Ammon's horn (tissue), 1 donor: ENCODE measurements at places on chromosomes 7 and 10.

- no peak for DNase-seq
Measured at GRCh38 chr10:37667736-37668135, 189.7 kb downstream of the ZNF248 start.

GRCh38 chr10:52483587-52483986 lies 169.5 kb downstream of the DKK1 start:
- no peak for DNase-seq

DNA sequence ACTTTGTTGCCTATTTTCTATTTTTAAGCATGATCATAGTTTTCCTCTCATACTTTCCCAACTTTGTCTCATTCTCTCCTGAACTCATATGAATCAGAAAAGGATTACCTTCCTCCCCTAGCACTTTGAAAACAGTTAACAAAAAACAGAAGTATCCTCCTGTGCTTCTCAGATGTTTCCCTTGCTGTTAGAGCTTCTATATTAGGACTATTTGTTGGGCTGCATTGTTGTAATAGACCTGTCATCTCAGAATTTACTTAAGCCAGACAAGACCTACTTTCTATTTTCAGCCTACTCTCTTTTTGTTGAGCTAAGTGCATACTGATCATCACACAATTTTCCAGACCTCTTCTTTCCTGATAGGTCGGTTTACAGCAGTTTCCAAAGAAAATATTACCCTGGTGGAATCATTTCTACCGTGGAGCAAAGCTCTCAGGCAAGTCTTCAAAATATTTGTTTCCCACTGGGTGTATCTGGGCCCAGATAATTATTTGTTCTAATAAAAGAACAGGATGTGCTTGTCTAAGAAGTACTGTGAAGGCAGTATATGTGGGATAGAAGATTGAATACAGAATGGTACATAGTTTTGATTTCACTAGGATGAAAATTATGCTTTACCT lies 411.9 kb upstream of the KLF6 start:
- DNase-seq = no peak

- no peak for DNase-seq
Measured at GRCh38 chr10:24428410-24428782, 219.5 kb downstream of the KIAA1217 start.

- no peak for DNase-seq
Measured at GRCh38 chr10:118412932-118413331, 70.8 kb upstream of the FAM204A start.

DNA sequence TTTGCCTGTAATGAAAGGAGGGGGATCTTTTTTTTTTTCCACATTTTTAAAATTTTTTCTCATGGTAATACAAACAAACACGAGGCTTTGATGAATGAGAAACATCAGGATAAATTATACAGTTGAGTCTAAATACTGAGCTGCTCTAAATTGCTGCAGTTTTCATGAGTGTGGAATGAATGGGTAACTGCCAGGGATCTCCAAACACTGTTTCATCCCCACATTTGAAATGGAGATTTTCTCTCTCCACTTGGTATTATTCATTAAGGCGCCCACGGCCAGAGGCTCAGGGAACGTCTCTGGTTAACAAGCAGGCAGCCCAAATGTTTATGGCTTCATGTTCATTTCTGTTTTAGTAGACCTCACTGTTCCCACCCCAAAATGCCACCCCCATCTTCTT lies 717.1 kb downstream of the GRID1 start:
- DNase-seq = peak; percentile 42
